Dermis blood vessel endothelial cell (primary cell): ENCODE measurements at places on chromosomes 6 and 20. TPM values are rescaled to one million over a fixed set of nuclear protein-coding genes. Genes with fewer than 3 reads are reported as not detected.

The PRSS16 gene
- 0.14 TPM in 1 of 2 replicates, not detected in the other for total RNA-seq

DNA sequence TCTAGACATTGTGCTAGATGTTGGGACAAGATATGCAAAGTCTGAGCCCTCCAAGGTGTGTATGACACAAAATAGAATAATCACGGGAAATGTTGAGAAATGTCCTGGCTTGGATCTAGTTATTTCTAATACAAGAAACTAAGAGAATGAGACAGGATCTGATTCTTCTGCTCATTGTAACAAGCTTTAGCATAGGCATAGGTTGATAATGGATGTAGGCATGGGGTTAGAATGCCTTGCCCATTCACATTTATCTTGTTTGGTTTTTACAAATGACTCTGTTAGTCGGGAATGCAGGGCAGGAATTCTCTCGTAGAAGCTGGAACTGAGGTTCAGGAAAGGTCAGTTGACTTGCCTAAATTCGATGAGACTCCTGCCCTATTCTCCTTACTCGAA, 1.5 kb upstream of the SLC26A8 start:
- DNase-seq, result no peak

DNA sequence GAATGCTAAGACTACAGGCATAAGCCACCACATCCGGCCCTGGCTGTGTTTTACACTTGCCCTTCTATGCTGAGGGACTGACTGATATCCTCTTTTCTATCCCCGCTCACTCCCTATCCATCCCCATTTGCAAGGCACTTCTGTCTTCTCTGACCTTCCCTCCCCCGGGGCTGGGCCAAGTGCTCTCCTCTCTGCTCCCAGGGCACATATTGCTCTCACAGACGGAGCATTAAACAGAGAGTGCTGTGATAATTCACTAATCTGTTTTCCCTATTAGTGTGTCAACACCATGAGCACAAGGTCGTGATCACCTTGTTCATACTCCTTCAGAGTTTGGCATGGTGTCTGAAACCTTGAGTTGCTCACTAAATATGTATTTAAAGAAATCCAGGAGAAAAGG, 9.0 kb upstream of the SLC2A12 start:
- no peak for DNase-seq

- no peak for DNase-seq
Observed at GRCh38 chr20:53980031-53980465, 90.3 kb downstream of the BCAS1 start.
